Glutamatergic neuron (in vitro differentiated cells): ENCODE measurements at places on chromosomes 2 and 18.

GRCh38 chr2:113175042-113175628, 1.4 kb downstream of the PSD4 start:
- DNase-seq = no peak

DNA sequence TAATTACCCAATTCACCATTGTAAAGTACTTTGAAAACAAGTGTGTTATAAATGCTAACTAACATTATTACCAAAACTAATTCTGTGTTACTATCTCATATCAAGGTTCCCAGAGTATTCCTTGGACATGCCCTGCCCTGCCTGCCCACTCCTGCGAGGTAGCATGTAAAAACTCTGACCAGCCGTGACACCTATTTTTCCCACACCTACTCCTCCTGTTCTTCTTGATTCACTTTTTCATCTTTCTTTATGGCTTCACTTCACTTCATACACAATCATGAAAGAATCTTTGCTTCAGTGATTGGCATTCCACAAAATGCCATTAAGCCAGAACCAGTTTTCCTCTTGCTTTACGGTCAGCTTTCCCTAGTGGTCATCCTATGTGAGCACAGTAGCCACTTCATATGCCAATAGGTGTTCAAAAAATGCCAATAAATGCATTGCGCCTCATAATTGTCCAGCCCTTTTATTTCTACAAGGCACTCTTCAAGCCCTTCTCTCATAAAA, 42.6 kb upstream of the SETBP1 start:
- no peak for DNase-seq

- no peak for DNase-seq
These were observed 7.4 kb upstream of the NPAS2 start for GRCh38 chr2:100812573-100812972.

DNA sequence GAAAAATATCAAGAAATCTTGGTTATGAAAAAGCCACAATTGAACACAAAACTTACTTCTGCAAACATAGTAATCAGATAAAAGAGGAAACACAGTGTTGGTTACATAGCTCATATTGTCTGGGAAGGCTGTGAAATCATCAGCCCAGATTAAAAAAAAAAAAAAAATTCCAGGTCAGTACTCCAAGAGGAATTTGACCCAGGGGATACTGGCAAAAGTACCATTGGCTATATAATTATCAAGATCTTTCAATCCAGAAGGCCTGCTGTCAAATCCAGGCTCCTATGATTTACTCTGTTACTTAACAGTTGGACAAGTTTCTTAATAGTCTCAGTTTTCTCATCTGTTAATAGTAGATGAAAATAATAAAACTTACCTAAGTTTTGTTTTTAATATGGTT, 12.9 kb upstream of the IKZF2 start:
- DNase-seq = no peak

GRCh38 chr2:64128943-64129391, 15.3 kb downstream of the PELI1 start:
- no peak for DNase-seq

DNA sequence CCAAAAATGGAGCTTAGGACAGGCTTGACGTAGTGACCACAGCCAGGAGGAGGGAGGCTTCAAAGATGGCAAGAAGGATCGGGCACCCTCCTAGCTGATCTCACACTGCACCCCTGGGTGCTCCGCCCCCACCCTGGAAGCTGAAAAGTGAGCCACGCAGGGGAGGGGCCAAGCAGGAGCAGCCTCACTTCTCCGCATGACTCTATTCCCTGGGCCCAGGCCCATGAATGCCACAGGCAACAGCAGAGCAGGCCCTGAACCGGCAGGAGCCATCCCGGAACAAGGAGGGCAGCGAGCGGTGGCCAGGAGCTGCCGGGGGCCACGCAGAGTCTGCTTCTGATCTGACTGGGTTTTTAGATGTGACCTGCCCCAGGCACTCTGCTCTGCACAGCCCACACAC, 30.0 kb downstream of the BIN1 start:
- DNase-seq = no peak

DNA sequence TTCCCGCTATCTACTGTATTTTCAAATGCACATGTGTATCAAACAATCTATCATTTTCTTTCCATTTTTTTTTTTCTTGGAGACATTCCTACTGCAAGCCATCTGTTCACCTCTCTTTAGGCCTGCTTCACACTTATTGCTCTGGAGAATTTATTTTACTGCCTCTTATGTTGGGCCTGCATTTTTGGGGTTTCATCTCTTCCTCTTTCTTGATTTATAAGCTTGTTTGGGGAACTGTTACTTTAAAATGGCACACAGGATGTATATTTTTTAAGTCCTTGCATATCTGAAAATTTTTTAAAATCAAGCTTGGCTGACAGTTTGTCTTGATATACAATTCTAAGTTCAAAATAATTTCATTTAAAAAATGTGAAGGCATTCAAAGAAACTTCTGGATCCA, 3.5 kb upstream of the RAB27B start:
- DNase-seq = no peak

DNA sequence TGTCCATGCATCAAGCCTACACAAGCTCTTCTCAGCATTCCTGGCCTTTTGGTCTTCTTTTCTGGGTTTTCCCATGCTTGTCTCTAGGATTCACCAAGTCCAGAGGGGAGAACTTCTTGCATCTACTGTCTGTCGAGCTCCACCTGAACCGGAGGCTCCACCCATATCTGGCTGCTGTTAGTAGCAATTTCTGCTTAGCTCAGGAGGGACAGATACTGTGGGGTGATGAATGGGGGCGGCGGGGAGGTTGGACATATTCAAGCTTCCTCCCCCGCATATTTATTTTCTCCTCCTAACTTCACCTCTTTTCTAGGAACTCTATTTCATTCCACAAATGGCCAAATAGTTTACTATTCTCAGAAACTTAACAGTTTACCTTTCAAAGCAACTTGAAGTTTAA, 163.5 kb downstream of the PTH2R start:
- DNase-seq = no peak

DNA sequence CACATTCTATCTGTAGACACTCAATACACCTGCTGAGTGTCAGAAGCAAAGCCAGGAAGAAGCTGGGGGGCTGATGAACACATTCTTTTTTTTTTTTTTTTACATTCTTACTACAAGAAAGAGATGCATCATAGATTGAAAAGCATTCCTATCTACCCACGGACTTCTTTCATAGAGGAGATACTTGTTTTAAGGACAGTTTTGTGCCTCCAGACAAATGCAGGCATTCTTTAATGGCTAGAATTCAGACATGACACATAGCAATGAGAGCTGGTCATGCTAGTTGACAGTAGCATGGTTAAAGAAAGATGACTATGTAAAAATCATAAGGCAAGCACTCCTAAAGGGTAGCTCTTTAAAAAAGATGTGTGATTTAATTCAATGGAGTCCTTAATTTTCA, 110.2 kb downstream of the EPHA4 start:
- no peak for DNase-seq

GRCh38 chr2:136582628-136583205, 182.6 kb upstream of the THSD7B start:
- no peak for DNase-seq

DNA sequence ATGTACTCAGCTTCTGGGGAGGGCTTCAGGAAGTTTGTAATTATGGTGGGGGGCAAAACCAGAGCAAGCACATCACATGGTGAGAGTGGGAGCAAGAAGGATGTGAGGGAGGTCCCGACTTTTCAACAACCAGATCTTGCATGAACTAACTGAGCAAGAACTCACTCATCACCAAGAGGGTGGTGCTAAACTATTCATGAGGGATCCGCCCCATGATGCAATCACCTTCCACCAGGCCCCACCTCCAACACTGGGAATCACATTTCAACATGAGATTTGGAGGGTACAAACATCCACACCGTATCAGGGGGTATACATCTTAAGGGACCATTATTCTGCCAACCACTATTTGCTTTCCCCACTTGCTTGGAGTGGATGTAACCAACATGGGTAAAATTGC, 209.6 kb upstream of the HNRNPA3 start:
- DNase-seq = no peak

DNA sequence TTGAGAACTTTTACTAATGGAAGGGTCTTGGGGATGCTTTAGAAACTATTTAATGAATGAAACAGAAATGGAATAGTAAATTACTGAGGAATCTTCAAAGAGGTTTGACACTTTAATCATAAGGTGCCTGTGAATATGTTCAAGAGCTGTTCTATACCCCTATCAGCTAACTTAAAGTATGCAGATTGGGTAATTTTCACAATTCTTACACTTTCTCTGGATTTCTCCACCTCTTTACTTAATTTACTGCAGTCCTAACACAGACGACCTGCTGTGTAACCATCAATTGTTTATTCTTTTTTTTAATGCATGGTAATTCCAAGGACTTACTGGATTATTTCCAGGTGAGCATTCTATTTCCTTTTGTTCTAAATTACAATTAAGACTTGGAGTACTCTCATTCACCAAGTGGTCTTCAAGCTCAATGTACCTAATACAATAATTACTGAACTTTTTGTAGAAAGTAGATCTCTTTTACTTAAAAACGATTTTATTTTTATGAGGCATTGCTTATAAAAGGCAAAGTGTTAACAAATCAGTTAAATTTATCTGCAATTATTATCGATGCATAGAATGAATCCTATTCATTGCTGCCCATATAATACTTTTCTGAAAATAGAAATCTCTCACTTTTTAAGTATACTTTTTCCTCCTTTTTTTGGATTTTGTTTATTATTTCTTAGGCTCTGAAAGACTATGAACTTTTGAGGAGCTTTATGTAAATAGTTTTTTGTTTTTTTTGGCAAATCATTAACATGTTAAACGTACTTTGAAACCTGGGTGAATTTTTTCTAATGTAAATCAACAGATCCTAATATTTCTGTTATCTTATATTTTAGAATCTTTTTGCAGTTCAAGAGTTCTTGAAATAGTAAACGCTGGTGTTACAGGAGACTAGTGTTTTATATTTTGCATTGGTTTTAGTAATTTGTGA, 5.5 kb downstream of the VSNL1 start:
- no peak for DNase-seq

DNA sequence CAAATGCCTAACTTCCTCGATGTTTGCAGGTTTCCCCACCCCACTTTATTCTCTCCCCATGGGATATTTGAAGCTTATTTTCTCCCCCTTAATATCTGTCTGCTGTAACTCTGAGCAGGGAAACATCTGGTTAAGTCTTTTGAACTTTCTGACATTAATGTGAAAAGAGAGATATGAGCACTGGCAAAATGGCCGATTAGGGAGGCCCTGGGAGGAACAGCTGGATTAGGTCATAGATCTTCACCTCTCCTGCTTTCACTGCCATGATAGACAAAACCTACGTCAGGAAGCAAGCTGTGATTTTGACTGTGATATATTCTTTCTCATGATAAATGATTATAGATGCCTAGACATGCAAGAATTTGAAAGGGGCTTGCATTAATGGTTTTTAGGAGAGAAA, 43.6 kb downstream of the LYPD6B start:
- no peak for DNase-seq

- no peak for DNase-seq
These were observed 56.4 kb downstream of the DNER start for GRCh38 chr2:229658004-229658403.

GRCh38 chr2:56912490-56912889, 728.7 kb downstream of the CCDC85A start:
- no peak for DNase-seq

DNA sequence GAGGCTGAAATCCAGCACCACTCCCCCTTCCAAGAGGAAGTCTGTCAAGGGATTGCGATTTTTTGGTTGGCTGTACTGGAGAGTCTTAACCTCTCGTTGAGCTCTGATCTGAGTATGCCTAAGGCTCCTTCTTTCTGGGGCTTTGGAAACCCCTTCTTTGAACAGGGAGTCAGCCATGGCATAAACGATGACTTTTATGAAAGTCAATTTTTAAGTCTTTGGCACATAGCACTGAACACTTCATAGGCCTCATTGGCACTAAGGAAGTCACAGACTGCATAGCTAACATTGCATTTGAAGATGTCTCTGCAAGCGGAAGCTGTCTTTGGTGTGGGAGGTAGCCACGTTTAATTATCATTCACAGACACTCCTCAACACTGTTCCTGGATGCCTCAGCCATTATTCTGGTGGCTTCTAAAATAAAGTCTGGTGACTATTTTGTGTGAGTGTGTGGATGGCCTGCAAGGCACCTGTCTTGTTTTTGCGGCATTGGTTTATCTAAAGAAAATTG, 148.2 kb upstream of the NCK2 start:
- no peak for DNase-seq

DNA sequence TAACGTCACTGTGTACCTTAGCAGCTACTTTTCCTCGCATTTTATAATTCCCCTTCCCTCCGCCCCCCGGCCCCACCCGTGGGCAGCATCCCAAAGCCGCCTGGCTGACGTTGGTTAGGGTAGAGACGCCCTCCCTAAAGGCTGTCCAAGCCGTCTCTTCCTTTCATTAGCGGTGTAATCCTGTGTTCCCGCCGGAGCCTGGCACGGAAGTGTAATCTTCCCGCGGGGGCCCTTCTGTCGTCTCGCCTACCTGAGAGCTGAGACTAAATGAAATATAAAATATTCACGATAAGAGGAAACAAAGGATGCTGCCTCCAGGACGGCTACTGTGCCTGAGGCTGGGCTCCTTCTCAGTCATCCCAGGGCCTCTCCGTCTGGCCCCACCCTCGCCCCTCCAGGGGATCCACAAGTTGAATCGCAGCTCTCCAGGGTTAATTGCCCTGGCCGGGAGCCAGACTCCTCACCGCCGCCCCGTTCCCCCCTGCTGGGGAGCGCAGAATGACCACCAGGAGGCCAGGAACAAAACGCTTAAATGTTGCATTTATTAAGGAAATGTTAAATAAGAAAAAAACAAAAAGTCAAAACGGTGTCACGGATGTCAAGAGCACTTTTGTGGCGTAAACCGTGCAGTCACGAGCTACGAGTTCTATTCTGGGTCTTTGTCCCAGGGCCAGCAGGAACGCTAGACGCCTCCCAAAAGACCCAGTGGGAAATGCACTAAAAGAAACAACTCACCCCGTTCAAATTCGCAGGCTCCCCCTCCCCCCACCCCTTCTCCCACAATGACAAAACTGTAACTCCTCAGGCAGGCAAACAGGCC, 1.5 kb downstream of the RPRM start:
- peak; percentile 71 for DNase-seq

GRCh38 chr2:160132761-160133160, 67.3 kb downstream of the ITGB6 start:
- DNase-seq = no peak

DNA sequence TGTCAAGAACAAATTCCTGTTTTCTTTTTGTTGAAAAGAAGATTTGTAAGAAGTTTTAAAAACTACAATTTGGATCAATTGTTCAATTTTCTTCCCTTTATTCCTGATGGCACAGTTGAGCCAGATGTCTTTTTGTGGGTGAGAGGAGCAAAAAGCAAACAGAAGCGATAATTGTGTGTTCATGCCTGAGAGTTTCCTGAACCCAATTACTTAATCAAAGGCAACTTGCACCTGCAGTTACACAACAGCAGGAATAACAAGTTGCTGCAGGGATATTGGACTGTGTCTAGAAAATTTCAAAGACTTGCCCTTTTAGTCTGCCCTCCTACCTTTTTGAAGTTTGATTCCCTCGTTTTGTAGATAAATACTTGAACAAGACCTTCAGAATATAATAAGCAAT, 383.6 kb downstream of the DSEL start:
- DNase-seq = no peak

DNA sequence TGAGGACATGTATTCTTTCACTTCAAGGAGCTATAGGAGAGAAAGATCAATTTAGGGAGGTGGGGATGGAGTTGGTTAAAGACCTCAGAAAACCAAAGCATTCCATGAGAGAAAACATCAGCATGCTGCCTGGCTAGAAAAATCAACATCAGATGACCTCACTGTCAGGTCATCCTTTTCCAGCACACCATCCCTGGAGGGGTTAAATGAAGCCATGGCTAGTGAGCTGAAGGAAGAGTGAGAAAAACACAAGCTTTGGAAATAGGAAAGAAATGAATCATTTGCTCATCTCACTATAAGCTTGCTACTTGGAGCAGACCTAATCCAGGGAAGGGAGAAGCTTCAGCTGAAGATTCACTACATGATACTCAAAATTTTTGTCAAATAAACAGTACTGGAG, 109.5 kb upstream of the ITGB6 start:
- no peak for DNase-seq
